ENCODE measurements at places on chromosomes 3 and 15.
A peak's percentile ranks its signal among the peaks of the same experiment; 100 is the strongest.

GRCh38 chr3:144499001-144499930 lies 527.6 kb downstream of the DIPK2A start:
- no peak for DNase-seq

GRCh38 chr3:18888370-18888769 lies 259.9 kb upstream of the KCNH8 start:
- DNase-seq, result no peak

- no peak for DNase-seq
These were observed 100.7 kb downstream of the CACNA2D3 start for GRCh38 chr3:54223063-54223462.

DNA sequence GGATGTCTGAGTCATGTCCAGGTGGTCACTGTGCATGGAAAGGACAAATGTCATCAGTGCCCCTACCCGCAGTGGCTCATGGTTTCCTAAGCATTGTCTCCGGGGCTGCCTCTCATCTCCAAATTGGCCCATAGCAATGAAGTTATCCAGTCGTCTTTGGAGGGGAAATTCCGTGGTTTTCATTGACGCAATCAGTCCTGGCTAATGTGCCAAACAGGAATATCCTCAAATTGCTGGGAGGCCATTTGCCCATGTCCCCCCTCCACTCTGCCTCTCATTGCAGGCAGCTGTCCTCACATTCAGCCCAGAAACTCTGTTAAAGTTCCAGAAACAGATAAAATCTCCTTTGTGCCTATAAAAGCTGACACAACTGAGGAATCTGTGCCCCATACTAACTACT lies 81.6 kb downstream of the MCTP2 start:
- no peak for DNase-seq

- no peak for DNase-seq
These were observed 279.3 kb upstream of the RASGRP1 start for GRCh38 chr15:38843736-38844590.

- DNase-seq, result no peak
These were observed 352.6 kb downstream of the NLGN1 start for GRCh38 chr3:173750095-173750494.

- DNase-seq, result no peak
These were observed 33.7 kb downstream of the ADCY5 start for GRCh38 chr3:123414973-123415775.

GRCh38 chr3:27141668-27142067 lies 227.5 kb downstream of the NEK10 start:
- no peak for DNase-seq

GRCh38 chr3:123759311-123759710 lies 124.8 kb downstream of the MYLK start:
- DNase-seq, result no peak

DNA sequence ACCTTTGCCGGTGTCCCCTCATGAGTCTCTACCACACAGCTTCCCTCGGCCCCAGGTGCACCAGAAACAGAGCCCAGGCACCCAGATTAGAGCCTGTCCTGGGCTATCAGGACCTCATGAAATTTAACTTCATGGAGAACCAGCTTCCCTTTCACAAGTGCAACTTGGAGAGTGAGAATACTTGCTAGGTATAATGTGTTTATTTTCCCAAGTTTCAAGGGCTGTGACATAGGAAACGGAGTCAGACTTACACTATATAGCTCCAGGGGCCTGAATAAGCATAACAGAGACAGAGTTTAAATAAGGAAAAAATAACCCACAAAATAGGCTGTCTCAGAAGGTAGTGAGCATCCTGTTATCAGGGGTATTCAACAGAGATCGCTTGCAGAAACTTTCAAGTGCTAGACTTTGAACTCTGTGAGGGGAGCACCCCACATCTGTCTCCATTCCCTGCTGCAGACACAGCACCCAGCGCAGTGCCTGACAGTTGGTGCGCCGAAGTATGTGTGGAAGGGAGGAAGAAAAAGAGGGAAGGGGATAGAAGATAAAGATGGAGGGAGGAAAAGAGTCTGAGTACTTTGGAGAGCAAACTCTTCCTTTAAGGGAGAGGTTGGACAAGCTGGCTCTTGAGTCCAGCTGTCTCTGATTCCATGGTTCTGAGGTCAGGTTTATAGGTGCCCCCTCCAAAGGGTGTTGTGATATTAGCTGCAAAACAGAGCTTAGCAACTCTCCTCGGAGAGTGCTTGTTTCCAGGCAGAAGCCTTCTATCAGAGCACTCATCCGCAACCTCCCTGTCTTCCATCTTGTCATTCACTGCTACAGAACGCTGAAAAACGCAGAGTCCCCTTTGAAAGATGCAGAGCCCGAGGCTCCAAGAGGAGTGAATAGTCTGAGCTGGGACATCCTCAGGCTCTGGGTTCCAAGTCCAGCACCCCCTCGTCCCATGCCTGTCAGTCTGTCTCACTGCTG lies 84.8 kb downstream of the CPN2 start:
- DNase-seq, result no peak

DNA sequence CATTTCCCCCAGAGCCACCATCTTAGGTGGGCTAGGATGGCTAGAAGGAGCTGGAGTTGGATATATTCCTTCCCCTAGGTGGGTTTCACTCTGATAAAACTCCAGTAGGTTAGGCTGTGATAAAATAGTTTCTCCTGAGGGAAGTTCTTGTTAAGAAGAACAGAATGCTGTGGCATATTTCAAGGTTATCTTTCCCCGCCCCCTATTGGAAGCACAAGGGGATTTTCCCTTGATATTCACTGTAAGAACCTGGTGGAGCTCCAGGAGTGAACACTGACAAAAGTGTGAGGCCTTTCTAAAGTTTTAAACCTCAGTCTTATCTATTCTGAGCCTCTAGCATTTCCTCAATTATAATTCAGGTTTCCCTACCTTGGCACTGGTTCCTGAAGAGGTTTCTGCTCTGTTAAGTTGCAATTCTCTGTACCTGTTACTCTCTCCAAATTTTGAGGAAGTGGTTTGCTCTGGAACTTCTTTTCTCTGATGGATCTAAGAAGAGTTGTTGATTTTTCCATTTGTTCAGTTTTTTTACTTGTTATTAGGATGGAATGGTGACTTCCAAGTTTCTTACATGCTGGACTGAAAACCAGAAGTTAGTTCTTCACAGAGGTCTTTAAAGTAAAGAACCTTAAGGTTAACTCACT lies 113.5 kb downstream of the GMPS start:
- no peak for DNase-seq

- no peak for DNase-seq
These were observed 37.2 kb upstream of the TM4SF1 start for GRCh38 chr3:149414557-149415231.

DNA sequence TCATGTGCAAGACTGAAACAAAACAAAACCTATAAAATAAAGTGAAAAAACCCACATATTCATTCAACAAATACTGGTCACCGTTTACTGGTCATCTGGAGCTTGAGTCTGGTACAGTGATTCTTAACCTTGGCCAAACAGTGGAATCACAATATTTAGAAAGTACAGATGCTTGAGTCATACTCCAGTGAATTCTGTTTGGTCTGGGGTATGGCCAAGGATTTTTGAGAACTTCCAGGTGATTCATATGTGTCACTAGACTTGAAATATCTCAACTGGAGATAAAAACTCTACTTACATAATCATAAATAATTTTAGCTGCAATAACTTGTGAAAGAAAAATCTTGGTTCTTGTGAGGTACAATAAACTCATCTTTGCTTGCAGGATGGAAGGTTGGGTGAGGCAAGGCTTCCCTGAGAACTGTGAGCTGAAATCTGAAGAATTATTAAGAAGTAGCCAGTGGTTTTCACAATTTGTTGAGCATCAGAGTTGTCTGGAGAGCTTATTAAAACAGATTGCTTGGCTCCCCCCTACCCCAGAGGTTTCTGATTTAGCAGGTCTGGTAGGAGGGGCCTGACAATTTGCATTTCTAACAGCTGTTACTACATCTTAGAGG lies 9.6 kb downstream of the NEK11 start:
- DNase-seq, result no peak

DNA sequence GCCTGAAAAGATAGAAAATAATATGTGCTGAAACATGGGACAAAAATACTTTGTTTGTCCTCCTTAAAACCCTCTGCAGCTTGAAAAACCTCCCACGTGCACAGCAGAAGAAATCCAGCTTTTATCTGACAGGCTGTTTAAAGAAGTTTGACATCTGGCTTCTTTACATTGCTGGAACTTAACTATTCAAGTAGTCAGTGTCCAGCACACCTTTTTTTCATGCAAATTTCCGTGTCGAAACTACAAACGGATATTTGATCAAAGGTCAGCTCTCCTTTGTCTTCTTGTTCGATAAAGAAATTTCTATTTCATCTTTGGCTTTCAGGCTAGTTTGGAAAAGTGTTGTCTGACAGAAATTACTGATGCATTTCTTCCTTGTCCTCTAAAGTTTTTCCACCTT lies 66.8 kb upstream of the KBTBD8 start:
- DNase-seq, result no peak

DNA sequence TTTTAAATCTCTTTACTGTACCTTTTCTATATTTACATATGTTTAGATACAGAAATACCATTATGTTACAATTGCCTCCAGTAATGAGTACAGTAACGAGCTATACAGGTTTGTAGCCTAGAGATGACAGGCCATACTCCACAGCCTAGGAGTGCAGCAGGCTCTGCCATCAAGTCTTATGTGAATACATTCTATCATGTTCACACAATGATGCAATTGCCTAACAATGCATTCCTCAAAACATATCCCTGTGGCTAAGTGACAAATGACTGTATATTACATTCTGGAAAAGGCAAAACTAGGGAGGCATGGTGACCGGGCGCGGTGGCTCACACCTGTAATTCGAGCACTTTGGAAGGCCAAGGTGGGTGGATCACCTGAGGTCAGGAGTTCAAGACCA lies 192.4 kb upstream of the IGF1R start:
- DNase-seq, result no peak

GRCh38 chr3:148226246-148226645 lies 471.5 kb upstream of the AGTR1 start:
- DNase-seq, result no peak

GRCh38 chr3:127296959-127297358 lies 9.1 kb upstream of the PRR20G start:
- no peak for DNase-seq

GRCh38 chr3:185648396-185648795 lies 62.3 kb downstream of the SENP2 start:
- DNase-seq, result no peak

- DNase-seq, result no peak
These were observed 145.8 kb downstream of the LPP start for GRCh38 chr3:188299708-188300107.

GRCh38 chr3:48963591-48963990 lies 26.4 kb upstream of the P4HTM start:
- DNase-seq, result no peak

DNA sequence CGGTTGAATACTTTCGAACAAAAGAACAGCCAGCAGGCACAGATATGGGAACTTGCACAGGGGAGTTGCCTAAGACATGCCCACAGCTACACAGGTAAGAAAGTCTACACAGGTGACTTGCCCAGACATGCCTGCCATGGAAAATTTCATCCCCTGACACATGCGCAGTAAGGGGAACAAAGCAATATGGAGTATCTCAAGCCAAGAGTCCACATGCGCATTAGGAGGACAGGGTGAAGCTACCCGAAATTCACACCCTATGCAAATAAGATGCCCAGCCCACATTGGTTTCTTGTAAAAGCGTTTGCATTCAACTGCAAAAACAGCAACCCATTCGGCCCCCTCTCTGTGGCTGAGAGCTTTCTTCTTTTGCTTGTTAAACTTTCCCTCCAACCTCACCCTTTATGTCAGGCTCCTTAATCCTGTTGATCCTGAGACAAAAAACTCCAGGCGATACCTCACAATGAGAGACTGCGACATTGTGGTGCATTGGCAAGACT lies 49.3 kb upstream of the TRPM1 start:
- no peak for DNase-seq

DNA sequence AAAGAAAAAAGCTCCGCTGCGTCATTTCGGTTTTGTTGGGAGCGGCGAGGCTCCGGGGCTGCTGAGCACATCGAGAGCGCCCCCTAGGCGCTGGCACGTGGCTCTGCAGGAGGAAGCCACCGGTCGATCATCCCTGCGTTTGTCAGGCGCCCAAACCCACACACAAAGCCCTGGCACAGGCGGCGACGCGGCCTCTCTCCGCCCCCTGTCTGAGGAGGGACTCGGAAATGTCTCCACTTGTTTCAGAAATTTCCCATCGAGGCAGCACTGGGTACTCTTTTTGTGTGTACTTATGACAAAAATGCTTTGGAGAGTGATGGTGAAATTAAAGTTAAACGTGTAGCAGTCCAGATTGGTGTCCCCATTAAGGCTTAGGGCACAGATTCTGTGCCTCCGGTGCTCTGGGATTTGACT lies 407.3 kb upstream of the ONECUT1 start:
- peak; percentile 51 for DNase-seq

- no peak for DNase-seq
These were observed 61.3 kb downstream of the CTDSPL start for GRCh38 chr3:37922721-37923568.

DNA sequence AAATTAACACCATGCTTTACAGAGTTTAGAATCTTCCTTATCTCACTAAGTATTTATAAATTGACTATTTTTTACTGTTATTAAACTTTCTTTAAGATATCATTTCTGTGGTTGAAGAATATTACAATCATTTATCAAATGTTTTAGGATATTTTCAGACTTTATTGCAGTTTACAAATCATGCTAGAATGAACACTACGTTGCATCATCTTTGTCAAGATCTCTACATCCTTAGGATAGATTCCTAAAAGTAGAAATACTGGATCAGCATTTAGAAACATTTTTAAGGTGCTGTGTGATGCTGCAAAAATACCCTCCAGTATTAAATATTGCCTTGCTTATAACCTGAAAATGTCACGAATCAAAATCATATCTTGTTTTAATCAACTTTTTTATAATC lies 2.5 kb upstream of the PLD1 start:
- DNase-seq, result no peak

DNA sequence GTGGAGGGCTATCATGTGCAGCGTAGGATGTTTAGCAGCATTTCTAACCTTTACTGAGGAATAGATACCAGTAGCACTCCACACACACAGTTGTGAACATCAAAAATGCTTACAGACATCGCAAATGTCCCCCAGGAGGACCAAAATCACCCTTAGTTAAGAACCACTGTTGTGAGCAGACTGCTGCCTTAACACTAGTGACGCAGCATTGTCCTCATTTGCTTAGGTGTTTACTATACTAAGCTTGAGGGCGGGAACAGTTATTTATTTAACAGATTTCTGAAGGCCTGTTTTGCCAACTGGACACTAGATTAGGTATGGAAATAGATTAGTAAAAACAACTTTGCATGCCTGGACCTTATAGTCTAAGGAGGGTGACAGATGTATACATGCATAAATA lies 2.3 kb downstream of the PPP2R3A start:
- no peak for DNase-seq

GRCh38 chr3:150411976-150412375 lies 3.9 kb downstream of the TSC22D2 start:
- DNase-seq, result no peak

DNA sequence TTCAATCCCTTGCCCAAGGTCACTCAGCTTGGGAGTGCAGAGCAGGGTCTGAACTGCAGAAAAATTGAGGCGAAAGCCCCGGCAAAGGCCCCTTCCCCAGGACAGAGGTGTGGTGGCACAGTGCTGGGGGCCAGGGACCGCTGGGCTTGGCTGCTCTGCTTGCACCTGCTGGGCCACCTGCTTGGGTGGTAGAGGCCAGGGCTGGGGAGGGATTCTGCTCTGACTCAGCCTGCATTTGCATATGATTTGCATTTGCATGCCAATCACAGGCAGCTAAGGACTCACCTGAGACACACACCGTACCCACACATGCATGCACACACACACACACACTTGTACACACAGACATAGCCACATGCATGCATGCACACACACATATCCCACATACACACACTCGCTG lies 9.9 kb downstream of the GRM2 start:
- DNase-seq, result no peak

Measured in activated CD4-positive, alpha-beta T cell treated with anti-CD3 and anti-CD28 coated beads, Interleukin-2, amount 50 U/mL, for 48 hours (primary cell).